NK-92 treated with Interleukin-12 subunit alpha and Interleukin-12 subunit beta, amount 100 ng/mL, for 24 hours (cell line): ENCODE measurements at places on chromosomes 4 and X.

DNA sequence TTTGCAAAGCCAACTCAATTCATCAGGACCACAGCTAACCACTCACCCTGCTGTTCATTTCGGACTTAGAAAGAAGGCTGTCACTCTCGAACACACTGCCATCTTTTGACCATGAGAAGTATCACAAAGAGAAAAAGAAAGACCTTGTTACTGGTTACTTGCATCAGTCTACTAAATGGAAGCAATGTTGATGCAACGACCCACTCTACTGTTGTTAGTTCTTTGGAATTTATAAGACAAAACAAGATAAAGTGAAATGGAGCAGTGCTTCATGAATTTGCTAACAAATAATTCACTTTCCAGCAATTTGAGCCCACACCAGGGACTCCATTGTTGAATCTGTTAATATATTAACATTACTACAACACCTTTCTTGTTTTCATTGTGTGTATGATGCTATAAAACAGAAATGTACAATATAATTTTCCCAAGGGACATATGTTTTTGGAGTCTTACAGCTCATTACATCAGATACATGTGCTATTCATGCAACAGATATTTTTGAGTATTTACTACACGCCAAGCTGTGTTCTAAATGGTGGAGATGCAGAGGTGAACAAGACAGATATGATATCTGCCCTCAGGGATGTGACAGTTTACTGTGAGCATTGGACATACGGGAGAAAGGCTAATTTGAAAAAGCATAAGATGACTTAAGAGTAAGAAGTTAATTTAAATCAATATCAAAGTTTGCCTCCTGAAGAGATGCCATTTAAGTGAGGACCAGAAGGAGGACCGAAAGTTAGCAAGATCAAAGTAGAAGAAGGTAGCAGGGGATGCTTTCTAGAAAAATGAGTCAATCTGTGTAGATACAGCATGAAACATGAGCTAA, 87.2 kb downstream of the AREG start:
- no peak for DNase-seq

DNA sequence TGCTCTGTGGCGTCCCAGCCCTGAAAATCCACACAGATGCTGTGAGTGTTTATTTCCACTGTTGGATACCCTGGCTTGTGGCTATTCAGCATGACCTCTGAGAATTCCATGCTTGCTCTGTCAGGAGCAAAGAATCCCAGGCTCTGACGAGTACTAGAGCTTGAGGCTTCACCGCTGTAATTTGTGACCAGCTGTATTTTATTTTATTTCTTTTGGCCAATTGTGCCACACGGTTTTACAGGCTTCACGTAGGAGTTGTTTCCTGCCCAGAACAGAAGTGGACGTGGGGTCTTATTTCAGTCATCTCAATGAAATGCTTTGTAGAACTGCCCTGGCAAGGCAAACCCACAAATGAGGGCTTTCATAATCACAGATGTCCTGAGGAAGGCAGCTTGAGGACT, 69.4 kb upstream of the CLDN34 start:
- no peak for DNase-seq

DNA sequence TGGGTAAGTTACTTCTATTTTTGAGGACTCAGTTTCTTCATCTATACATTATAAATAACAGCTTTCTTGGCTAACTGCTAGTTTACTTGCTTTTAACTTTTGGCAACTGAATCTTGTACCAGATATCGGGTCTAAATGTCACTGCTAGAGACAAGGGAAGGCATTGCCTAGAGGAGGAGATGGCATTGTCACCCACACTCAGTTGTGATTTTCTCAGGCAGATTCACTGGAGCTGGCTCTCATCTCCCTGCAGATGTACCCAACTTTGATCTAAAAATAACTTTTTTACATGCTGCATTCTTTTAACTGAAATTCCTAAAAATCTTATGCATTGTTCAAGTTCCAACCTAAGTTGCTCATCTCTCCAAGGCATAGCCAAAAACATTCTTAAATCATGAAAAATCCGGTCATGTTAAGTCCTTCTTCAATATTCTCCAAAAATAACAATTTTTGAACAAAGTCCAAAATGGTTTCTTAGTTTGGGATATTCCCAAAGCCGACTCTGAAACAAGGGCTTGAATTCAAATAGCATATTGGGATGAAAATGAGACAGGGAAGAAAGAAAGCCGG, 469.0 kb upstream of the BOD1L1 start:
- no peak for DNase-seq

GRCh38 chrX:154018518-154019060, 1.1 kb downstream of the IRAK1 start:
- DNase-seq, result no peak

DNA sequence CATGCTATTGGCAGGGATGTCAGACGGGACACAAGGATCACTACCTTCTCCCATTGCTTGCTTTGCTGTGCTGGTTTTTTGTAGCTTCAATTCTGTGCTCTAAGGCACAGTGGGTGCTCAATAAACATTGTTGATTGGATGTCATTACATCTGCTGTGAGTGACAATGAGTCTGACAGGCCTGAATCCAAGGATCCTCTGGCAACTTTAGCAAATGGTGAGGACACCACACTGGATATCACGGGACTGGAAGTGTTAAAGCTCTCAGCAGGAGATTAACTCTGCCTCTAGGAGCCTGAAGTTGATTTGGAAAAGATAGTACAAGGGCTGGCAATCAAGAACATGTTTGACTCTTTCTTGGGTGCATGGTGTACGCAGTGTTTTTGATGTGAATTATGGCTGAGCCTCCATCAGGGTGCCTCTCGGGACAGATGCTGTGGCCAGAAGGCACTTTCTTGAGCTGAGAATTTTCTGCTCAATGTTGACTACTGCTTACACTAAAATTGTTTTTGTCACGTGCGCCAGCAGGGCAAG, 217.9 kb downstream of the ARAP2 start:
- DNase-seq, result no peak

GRCh38 chr4:140242357-140243277, 88.6 kb upstream of the MAML3 start:
- DNase-seq, result no peak

GRCh38 chrX:148611993-148612392, 111.6 kb downstream of the AFF2 start:
- DNase-seq, result no peak

DNA sequence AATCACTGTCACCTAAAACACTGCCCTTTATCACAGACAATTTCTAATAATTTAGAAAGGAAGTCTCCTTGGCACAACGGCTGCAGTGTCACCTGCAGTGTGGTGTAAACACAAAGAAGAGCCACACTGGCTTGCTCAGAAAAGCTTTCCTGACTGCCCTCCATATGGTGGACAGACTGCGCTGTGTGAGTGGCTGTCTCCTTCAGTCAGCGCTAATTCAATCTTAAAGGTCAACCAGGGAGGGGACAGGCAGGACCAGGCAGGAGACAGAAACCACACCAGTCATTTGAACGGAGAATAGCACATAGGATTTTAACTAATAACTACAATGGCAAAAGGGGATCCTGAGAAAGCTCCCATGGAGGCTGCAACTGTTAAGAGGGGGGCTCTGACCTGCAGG, 132.1 kb downstream of the NSUN7 start:
- no peak for DNase-seq

GRCh38 chr4:147830987-147831386, 99.1 kb downstream of the ARHGAP10 start:
- DNase-seq, result no peak

- DNase-seq, result no peak
Observed at GRCh38 chrX:84047339-84047738, 140.7 kb downstream of the RPS6KA6 start.
